NCI-H1417 treated with DMSO at 0.1 percent for 48 hours (cell line): ENCODE measurements at places on chromosomes 1 and 21.

DNA sequence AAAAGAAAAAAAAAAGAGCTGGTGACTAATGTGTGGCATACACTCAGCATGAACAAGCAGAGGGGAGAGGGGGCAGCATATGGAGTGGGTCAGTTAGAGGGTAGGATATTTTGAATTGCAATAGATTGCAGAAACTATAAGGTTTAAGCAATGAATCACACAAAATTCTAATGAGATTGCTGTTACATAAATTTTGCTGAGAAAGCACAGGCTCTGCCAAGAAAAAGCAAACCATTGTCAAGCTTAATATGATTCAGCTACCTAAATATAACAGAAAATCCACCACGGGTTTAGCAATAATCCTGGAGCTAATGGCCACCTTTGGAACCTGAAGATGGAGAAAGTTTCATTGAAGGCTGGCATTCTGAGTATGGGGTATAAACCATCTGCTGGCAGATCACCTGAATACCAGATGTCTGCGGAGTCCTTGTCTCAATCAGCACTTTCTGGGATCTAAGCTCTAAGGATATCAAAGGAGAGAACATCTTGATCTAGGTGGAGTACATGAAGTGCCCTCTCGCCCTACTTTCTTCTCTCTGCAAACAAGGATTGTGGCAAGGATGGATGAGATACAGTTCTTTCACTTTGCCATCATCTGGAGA is 30.3 kb upstream of the ANGPTL7 start:
- no peak for DNase-seq

- no peak for DNase-seq
Measured at GRCh38 chr1:44501047-44501890, 96.2 kb downstream of the RNF220 start.

DNA sequence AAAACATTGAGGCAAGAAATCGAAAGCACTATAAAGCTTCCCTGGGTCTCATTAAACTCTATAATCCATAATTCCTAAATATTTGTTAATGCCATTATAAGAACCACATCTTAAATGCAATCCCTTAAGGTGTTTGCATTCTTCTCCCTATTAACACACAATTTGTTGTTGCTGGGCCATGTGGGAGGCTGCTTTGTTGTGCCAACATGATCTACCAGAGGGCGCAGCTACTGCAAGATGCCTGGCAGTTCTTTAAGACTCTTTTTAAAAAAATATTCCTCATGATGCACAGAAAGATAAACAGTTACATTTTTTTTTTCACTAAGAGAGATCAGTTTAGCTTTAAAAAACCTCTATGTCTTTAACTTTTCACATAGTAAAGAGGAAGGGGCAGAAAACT is 39.0 kb upstream of the BCAS2 start:
- DNase-seq: no peak

GRCh38 chr1:36728846-36729245 is 246.1 kb upstream of the CSF3R start:
- DNase-seq: no peak

DNA sequence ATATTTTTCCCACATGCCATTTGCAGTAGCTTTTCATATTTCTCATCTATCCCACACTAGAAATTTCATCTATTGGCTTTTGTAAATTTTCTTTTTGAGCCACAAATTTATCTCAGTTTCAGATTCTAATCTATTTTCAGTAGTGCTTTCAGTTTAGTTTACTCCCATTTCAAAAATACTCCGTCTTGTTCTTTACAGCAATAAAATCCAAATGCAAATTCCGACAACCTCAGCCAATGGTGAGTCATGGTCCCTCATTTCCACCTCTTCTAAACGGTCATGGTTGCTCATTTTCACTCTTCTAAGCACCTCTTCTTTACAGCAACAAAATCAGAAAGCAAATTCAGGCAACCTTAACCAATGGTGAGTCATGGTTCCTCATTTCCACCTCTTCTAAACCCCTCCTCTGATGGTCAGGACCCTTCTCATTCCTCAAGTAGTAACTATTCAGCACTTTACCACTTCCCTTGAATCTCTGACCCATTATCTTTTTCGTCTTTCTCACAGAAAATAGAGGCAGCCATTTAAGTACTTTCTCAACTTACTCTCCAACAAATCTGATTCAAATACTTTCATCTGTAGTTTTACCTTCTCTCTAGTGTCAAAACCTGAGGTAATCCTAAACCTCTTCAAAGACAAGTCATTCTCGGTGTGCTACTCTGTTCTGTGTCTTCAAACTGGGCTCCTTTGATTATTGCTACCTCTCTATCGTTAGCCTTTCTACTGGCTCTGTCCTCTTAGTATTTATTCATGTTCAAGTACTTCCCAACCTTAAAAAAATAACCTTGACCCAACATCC is 34.4 kb downstream of the C21orf91 start:
- DNase-seq: no peak

GRCh38 chr21:44509539-44509938 is 30.5 kb downstream of the KRTAP10-1 start:
- no peak for DNase-seq

DNA sequence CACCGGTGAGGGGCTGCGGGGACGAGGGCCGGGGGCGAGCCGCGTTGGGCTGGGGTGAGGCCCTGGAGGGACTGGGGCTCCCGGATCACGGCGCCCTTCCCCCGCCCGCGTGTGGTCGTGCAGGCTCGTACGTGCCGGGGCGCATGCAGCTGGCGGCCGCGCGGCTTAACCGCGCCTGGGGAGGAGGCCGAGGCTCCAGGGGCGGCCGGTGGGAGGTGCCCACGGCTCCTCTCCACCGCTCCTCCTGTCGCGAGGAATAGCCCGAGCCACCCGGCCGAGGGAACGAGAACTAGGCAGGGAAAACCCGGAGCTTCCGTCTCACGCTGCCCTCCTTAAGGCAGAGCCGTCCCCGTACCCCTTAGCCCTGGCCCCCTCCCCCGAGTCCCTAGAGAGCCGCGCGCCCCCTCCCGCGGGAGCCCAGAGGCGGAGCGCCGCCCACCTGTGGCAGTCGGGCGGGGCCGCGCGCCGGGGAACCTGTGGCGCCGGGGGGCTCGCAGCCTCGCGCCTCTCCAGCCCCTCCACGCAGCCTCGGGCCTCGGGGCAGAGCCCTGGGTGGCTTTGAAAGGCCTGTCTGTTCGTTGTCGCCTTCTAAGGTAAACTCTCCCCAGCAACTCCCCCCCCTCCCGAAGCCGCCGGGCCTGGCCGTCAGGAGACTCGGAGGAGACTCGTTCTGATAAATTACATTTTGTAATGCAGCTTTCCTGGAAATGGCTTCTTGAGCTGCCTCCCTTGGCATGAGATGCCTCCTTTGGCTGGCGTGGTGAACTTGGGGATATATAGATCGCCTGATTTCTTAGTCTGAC is 746 bp downstream of the AK4 start:
- no peak for DNase-seq

DNA sequence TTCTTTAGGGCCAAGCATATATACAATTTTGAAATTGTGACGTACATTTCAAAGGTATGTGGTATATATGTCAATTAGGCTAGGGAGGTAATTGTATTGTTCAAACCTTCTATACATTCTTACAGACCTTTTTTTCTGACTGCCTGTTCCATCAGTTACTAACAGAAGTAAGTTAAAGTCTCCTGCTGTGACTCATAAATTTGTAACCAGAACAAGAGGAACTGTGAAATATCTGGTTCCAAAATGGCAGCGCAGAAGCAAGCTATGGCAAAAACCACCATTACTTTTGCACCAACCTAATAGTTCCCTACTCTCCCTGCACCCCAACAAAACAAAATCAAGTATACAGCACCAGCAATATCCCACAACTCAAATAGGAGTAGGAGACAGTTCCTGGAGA is 93.6 kb downstream of the ENAH start:
- no peak for DNase-seq

GRCh38 chr1:24281591-24281990 is 37.6 kb upstream of the GRHL3 start:
- no peak for DNase-seq

DNA sequence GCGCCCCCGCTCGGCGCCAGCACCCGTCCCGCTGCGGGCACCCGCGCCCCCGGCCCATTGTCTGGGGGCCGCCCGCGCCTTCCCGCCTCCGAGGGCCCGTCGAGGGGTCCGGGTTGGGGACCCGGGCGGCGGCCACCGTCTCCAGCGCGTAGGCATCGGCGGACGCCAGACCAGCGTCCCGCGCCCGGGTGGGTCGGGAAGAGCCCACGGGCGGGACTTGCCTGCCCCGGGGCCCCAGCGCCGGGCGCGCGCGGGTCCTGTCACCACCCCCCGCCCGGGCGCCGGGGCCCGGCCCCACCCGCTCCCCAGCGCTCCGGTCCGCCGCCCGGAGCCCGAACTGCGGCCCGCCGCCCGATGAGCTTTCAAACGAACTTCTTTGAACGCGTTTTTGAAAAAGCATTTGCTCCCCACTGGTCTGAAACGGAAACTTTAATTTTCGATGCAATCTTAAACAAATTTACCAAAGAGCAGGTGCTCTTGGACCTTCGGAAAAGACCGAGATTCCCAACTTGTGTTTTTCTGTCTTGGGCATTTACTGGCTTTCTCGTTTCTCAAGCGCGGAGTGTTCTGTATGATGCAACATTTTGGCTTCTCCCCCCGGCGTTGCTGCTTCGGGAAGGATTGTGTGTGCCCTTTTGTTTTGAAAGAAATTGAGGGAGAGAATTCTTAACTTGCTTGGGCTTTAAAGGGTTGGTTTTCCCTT is 615 bp downstream of the CLIC4 start:
- no peak for DNase-seq
